ENCODE measurements at places on chromosomes 7 and 10.

GRCh38 chr7:7751243-7752092, 33.1 kb upstream of the RPA3 start:
- no peak for DNase-seq

DNA sequence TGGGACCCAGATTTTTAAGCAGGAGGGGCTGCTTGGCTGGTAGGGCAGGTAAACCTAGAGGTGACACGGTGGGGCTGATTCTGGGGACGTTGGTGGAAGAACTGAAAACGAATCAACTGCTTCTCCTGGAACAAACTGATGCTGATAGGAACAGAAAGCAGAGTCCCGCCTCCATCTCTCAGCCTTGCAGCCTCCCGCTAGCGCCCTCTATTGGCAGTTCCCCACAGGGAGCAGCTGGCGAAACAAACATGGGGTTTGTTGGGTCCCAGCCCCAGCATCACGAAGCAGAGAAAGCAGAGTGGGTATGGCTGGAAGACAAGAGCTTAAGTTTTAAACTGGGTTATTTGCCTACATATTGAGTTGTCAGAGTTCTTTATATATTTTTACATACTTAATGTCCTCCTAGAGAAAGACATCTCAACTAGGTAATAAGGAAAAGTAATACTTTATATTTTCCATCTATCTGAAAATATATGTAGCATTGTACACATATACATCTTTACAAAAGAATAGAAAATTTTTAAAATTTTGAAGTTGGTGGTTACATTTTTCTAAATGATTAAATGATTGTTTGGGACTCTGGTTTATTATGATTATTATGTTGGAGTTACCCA, 42.3 kb upstream of the FOXI2 start:
- DNase-seq = no peak

GRCh38 chr7:6317797-6318438, 45.5 kb upstream of the CYTH3 start:
- no peak for DNase-seq

GRCh38 chr10:122130474-122131110, 140.5 kb upstream of the BTBD16 start:
- DNase-seq = no peak

GRCh38 chr10:133176546-133176945, 16.5 kb downstream of the KNDC1 start:
- no peak for DNase-seq

- DNase-seq = no peak
Measured at GRCh38 chr10:84588971-84589370, 260.6 kb downstream of the CCSER2 start.

- DNase-seq = no peak
Measured at GRCh38 chr10:119029613-119030420, at the start of gene NANOS1. Gene NANOS1, plus strand, starts transcription at chr10:119029714. Its CDS starts 88 bp downstream, at chr10:119029802.

GRCh38 chr10:103555325-103555649, 61.8 kb downstream of the NEURL1 start:
- no peak for DNase-seq

GRCh38 chr10:100516847-100517246, 2.8 kb downstream of the SEC31B start:
- DNase-seq = no peak

DNA sequence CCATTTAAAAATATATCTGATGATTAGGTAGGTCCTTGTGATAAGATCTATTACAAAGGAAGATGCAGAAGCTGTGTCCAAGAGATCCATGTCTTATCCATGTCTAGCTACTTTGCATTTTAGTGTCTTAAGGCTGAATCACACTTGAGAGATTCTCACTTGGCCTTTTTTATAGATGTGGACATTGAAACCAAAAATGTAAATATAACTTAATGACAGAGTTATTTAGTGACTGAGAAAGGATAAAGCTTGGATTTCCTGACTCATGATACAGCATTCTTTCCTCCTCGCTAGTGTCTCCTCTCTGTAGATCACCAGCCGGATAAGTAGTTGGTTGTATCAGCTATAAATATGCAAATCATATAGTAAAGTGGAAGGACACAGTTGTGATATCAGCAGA, 23.3 kb downstream of the INHBA start:
- DNase-seq = no peak

DNA sequence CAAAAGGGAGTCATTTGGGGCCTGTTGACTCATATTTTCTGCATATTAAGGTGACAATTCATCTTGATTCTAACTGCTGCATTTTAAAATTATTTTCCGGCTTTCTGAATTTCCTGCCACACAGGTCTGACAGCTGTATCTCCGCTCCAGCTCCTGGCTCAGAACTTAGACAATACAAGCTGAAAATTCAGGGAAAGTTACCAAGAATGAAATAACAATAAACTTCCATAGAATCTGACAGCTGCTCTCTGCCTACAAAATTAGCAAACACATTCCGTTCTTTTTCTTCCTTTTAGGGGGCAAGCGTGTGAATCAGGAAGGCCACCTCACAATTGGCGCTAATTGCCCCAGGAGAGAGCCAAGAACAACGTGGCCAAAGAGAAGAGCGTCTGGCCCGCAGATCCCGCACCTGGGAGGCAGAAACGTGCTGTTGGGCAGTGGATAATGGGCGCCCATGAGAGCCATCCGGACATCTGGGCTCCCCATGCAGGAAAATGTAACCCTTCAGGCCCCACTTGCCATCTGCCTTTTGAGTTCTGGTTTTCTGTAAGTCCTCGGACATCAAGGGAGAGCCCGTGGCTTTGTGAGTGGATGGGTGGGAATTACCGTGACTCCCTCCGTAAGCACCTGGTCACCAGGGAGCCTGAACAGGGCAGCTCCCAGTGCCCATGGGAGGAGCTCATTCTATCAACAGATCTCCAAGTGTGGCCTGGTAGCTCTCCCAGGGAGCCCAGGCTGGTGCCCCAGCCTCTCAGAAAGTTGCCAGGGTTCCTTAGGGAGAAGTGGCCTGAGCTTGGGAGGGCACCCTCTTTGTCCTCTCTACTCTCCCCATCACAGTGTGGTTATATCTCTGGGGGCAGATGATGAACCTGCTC, 5.0 kb downstream of the CLRN3 start:
- no peak for DNase-seq

DNA sequence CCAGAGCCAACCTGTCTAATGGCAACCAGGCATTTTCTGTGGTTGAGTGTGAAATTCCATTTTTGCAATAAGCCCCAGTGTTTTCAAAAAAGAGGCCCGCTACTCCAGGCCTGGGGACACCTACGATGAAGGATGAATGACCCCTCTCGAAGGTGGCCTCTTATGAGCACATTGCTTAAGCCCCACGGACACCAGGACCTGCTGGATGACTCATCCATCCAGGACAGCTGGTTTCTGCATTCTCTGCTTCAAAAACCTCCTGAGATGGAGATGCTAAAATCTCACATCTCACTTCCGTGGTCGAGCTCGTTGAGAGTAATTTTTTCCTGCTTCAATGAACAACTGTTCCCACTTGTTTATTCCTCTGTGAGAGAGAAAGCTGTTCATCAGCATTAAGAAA, 150.2 kb upstream of the FZD8 start:
- no peak for DNase-seq

DNA sequence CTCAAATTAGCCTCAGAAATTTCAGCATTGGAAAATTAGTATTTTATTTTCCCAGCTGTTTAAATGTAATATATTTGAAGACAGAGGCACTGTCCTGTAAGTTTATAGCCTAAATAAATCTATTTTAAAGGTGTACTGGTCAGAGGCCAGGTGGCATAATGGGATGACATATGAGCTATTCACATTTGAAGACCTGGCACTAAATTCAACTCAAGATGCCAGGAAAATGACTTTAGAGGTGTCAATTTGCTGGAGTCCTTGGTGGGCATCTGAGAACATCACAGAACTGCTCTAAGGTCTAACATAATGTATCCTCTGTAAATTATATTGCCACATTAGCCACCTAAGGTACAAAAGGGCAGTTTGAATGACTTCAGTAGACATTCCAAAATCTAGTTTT, 348.9 kb upstream of the BMPER start:
- DNase-seq = no peak

- DNase-seq = no peak
Measured at GRCh38 chr7:22435720-22436119, 64.3 kb downstream of the STEAP1B start.

DNA sequence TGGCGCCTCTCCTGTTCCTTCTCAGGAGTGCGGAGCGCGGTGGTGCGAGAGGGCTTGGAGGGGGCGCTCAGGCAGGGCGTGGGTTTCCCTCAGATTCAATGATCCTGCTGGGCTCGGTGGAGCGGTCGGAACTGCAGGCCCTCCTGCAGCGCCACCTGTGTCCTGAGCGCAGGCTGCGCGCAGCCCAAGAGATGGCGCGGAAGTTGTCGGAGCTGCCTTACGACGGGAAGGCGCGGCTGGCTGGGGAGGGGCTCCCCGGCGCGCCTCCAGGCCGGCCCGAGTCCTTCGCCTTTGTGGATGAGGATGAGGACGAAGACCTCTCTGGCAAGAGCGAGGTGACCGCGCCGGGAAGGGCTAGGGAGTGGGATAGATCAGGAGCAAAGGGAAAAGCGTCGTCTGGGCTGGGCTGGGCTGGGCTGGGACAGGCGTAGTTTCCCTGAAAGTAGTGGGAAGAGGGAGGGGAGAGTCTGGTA, 17.0 kb downstream of the FAM131B start:
- no peak for DNase-seq

GRCh38 chr10:120802935-120803334, 48.2 kb upstream of the WDR11 start:
- no peak for DNase-seq

GRCh38 chr10:80132299-80133139, at the start of gene PLAC9:
Gene PLAC9, plus strand, starts transcription at chr10:80132730. Its CDS starts 33 bp downstream, at chr10:80132763.
- no peak for DNase-seq

DNA sequence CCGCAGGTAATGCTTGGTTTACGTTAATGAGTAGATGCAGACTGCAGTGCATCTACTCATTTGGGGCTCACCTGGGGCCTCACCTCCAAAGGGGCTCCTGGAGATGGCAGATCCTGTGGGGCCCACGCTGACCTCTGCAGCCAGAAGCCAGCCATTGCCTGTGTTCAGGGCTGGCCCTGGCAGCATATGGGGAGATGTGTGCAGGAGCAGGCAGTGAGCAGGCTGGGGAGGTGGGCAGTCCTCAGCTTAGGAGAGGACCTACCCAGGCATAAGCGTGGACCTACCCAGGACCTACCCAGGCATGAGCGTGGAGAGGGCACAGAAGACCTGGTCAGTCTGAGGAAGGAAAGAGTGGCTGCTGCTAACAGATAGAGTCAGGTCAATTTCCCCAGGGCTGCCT, 178.5 kb downstream of the PTPRN2 start:
- DNase-seq = no peak

GRCh38 chr10:100566561-100566960, 30.8 kb downstream of the HIF1AN start:
- no peak for DNase-seq

GRCh38 chr10:54800741-54801421, at the start of gene PCDH15:
Gene PCDH15, minus strand, starts transcription at chr10:54801231. Its CDS starts 136,969 bp downstream, at chr10:54664262.
- DNase-seq = no peak

GRCh38 chr10:2488446-2489005, 578.8 kb upstream of the PFKP start:
- DNase-seq = no peak

DNA sequence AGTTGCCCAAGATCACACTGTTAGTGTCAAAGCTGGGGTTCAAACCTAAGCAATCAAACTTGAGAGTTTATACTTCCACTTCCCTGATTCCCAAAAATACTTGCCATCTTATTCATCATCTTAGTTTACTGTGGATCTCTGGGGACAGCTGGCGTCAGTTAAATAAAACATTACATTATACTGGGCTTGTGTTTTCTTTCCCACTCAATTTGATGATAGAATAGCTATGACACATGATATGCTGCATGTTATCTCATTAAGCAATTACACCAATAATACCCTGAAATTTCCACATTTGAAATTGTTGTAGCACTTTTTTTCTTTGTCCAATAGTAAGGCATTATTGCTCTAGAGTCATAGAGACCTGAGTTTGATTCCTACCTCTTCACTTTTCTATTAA, 62.9 kb upstream of the MXI1 start:
- no peak for DNase-seq

GRCh38 chr10:122499491-122499941, 38.2 kb downstream of the HTRA1 start:
- peak; percentile 51 for DNase-seq

Measured in AG09309 (cell line).